Islet precursor cell (in vitro differentiated cells): ENCODE measurements at places on chromosomes 7 and 10.
A peak's percentile ranks its signal among the peaks of the same experiment; 100 is the strongest.

GRCh38 chr7:74029991-74030415 is 2.0 kb downstream of the ELN start:
- no peak for DNase-seq

DNA sequence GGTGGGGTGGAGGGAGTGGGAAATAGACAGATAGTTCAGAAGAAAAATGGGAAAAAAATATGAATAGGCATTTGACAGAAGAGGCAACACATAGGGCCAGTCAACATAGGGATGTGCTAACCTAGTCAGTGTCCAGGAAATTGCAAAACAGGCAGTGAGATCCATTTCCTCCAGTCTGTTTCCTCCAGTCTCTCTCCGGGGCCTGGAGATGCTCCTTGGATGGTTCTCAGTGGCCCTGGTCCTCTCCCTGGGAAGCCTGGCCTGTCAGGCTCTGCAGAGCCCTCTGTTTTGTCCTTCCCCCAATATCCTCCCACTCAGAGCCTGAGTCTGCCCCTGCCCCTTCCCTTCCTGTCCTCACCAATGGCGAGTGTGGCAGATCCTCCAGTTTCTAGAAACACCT is 52.6 kb downstream of the SYPL1 start:
- no peak for DNase-seq

- no peak for DNase-seq
Measured at GRCh38 chr10:131948501-131948900, 33.2 kb downstream of the BNIP3 start.

GRCh38 chr10:99329554-99330346 is 594 bp downstream of the CNNM1 start:
- DNase-seq, result peak; percentile 70

DNA sequence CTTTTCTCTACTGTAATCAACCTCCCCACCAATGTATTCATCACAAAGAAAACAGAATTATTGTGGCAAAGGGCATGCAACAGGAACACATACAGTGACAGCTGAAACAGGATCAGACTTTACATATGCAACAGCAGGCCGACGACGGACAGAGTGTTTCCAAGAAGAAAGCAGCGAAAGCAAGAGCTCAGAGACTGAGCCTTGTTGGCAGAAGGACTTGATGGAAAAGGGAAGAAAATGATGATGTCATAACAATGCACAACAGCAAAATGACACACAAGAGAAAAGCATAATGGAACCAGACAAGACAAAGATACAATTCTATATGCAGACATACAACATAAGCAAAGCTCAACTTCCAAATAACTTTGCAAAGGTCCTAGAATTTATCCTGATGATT is 106.5 kb downstream of the ARHGAP12 start:
- no peak for DNase-seq

DNA sequence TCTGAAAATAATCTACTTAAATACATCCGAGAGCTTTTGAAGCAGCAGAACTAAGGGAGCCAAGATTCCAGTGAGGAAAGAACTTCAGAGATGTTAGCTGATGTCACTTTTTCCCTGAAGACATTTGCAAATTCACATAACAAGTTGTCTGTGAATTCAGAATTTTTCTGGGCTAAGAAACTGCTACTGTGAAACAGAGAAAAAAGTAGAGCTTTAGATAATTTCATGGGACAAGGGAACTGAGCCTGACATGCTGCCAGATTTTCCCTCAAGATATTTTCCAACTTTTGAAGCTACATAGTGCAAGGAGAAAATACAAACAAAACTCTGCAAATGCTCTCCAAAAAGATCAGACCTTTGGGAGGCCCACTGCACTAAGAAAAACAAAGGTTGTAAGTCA is 484.2 kb downstream of the ANKRD7 start:
- DNase-seq, result no peak

- no peak for DNase-seq
Measured at GRCh38 chr7:81672872-81673271, 97.0 kb downstream of the HGF start.

DNA sequence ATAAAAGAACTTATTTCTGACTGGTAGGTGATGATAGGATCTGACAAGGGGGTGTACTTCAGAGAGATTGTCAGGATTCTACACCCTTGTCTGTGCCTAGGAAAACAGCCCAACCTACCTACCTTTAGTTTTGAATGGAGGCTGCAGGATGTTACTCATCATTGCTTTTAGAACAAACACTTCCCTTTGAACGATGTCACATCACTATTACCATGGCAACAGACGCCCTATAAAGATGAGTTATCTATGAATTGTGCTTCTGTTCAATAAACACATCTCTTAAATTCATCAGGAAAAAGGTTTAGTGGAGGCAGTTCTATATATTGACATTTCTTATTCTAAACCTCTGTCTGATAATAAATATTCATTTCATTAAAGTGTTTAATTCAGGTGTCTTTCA is 362.4 kb downstream of the CNTNAP2 start:
- DNase-seq, result no peak

- DNase-seq, result peak; percentile 74
Measured at GRCh38 chr10:26573674-26574073, 123.8 kb upstream of the PDSS1 start.

- DNase-seq, result no peak
Measured at GRCh38 chr10:54530299-54530698, 270.7 kb downstream of the PCDH15 start.

DNA sequence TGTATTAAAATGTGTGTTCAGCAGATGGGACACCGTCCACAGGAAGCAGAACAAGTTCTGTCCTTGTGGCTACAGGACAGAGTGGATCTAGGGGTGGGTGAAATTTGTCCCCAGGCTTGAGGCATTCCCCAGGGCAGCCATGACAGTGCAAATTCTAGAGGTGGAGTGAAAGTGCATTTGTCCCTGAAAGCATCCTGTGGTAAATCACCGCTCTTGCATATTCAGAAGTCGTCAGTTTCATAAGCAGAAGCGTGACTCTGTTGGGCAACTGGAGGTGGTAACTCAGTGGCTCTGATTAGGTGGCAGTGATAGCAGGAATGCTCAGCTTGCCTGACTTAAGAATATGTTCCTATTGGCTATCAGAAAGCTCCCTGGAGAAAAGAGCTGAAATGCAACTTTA is 96.6 kb downstream of the SNX10 start:
- DNase-seq, result no peak

GRCh38 chr7:40822861-40823260 is 688.1 kb downstream of the SUGCT start:
- DNase-seq, result no peak

DNA sequence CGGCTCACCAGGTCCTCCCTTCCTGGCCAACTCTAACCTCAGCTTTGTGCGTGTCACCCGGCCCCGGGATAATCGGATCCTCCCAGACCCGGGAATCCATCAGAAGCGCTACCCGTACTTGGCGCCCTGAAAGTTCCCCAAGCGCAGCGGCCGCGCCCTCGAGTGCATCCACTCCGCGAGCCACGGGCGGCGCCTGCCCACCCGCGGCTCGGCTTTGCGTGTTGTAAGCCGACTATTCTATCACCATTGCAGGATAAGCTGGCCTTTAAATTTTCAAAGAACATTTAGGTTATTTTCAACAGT is 35.7 kb upstream of the EBLN1 start:
- peak; percentile 61 for DNase-seq

DNA sequence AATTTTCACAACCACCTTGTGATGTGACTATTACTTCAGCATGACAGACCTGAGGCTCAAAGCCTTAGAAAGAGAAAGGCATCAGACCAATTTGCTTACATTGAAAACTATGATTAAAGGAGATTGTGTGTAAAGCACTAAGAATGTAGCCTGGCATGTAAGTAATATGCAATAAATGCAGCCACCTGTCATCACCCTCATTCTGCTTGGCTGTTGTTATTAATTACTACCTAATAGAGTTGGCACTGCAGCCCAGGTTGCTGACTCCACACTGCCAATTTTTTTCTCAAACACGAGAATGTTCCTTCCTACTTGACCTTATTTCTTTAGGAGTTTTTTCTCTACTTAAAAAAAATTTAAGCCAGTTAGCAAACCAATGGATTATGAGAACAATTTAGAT is 61.2 kb upstream of the NPVF start:
- DNase-seq, result no peak

DNA sequence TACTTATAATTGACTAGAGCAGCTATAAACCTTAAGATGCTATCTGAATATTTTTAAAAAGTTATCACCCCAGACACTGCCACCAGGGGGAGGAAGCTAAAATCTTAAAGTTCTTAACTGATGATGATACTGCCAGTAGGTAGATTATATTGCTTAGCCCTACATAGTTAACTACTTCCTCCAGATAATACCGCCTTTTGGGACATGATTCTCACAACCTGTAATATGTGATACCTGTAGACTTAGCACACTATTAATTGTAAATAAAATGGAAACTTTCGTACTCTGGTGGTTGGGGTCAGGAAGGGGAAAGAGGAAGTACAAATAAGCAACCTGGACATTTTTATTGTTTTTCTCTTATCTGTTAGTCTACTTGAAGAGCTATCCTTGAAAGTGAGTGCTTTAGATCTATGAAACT is 268.9 kb downstream of the ADK start:
- DNase-seq, result no peak

DNA sequence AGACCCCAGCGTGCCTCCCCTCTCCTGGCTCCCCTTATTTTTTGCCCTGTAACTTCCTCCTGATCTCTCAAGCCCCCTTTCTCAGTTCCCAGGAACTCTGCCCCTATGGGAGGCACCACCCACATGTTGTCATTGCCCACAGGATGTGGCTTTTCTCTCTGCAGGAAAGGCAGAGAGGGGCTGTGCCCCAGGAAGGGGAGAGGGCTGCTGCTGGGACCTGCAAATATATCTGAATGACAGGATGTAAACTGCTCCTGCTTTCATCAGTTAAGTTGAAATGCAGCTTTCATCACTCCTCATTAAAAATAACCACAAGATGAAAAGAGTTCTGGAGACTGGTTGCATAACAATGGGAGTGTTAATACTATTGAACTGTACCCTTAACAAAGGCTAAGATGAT is 103.3 kb downstream of the CLEC2L start:
- peak; percentile 22 for DNase-seq

- DNase-seq, result no peak
Measured at GRCh38 chr10:14757986-14758385, 16.7 kb downstream of the FAM107B start.

DNA sequence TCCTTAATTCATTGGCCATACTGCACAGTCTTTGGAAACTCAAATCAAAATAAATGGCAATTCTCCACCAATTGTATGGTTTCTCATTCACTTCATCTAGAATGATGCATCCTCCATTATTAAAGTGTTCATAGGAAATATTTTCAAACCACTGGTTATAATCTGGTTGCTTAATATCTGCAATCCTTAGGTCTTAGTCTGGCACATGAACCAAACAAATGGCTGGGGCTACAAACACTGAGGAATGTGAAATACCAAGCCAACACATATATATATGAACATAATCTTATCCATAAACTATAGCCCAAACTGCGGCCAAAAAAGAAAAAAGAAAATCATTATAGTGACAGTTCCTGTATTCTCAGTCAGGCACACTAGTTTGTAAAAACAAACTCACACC is 5.7 kb upstream of the MSS51 start:
- no peak for DNase-seq

GRCh38 chr7:1948301-1948796 is 278.3 kb downstream of the ELFN1 start:
- DNase-seq, result no peak

DNA sequence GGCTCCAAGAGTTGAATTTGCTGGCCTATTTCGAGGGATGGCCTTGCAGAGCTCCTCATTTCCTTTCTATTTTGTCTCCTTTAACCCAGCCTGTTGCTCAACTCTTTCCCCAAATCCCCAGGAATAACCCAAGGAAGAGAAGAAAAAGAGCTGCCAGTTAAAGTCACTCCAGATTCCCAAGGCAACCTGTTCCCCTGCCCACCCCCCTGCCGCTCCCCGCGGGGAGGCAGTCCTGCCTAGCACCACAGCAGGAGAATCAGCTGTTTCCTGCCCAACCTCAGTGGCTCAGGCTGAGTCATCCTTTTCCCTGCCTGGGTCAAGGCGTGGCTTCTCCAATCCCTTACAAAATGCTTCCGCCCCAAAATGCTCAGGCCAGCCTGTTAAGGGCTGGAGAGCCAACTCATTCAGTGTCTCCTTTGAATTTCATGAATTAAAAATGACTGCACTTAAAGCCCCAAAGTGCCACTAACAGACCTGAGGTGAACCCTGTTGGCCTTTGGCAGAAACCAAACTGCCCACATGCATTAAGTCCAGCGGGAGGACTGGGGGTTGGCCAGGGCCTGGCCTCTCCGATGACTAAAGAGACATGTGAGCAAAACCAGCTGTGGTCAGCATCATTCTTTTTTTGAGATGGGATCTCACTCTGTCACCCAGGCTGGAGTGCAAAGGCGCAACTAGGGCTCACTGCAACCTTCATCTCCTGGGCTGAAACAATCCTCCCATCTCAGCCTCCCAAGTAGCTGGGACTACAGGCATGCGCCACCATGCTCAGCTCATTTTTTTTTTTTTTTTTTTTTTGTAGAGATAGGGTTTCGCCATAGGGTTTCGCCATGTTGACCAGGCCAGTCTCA is 83.2 kb upstream of the KIF5B start:
- peak; percentile 96 for DNase-seq

DNA sequence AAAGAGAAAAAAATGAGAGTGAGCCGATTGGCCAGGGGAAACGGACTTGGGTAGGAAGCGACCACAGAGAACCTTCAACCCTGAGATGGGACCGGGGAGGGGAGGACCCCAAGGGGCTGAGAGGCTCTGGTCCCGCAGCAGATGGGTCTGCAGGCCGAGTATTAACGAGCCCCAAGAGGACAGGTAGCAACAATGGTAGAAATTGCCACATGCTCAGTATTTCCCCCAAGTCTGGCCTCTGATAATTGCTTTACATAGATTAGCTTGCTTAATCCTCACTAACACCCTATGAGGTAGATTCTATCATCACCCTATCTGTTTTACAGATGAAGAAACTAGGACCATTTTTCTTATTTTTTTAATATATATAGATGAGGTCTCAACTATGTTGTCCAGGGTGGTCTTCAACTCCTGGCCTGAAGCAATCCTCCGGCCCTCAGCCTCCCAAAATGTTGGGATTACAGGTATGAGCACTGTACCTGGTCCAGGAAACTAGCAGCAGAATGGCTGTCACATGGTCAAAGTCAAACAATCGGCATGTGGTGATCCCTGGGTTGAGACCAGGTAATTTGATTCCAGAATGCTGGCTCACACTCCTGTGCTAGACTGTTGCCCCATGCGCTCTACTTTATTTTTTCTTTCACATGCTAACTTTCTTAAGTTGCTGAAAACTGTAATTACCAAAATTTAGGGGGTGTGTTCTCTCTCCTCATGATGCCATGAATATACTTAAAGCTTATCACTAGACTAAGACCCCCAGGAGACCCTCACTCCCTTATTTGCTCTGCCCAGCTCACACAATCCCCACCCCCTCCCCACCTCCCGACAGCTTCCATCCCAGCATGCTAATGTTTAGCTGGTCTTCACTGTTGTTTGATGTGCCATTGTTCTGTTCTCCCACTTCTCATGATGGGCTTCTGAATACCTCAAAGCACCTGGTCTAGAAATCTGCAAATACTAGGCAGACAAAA is 67.9 kb upstream of the AFAP1L2 start:
- DNase-seq, result no peak
